CD4-positive, alpha-beta T cell treated with Interferon alpha-2 for 1 hour (primary cell): ENCODE measurements at places on chromosomes 6 and 20.

GRCh38 chr6:11392778-11393507 is 144.6 kb upstream of the TMEM170B start:
- no peak for DNase-seq

GRCh38 chr20:1555952-1556351 is 1.6 kb downstream of the SIRPD start:
- peak; percentile 57 for DNase-seq

DNA sequence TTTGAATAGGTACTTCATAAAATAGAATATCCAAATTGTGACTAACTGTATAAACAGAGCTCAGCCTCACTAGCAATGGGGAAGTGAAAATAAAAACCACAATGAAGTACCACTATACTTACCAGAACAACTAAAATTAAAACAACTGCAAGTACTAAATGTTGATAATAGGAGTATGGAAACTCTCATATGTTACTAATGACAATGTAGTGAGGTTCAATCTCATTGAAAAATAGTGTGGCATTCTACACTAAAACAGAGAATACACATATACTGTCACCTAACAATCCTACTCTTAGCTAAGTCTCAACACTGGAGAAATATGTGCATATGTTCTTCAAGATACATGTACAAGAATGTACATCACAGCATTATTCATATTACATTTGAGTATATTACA is 132.0 kb upstream of the CARMIL1 start:
- DNase-seq, result no peak

- no peak for DNase-seq
Observed at GRCh38 chr6:6542357-6542756, 46.2 kb upstream of the LY86 start.

DNA sequence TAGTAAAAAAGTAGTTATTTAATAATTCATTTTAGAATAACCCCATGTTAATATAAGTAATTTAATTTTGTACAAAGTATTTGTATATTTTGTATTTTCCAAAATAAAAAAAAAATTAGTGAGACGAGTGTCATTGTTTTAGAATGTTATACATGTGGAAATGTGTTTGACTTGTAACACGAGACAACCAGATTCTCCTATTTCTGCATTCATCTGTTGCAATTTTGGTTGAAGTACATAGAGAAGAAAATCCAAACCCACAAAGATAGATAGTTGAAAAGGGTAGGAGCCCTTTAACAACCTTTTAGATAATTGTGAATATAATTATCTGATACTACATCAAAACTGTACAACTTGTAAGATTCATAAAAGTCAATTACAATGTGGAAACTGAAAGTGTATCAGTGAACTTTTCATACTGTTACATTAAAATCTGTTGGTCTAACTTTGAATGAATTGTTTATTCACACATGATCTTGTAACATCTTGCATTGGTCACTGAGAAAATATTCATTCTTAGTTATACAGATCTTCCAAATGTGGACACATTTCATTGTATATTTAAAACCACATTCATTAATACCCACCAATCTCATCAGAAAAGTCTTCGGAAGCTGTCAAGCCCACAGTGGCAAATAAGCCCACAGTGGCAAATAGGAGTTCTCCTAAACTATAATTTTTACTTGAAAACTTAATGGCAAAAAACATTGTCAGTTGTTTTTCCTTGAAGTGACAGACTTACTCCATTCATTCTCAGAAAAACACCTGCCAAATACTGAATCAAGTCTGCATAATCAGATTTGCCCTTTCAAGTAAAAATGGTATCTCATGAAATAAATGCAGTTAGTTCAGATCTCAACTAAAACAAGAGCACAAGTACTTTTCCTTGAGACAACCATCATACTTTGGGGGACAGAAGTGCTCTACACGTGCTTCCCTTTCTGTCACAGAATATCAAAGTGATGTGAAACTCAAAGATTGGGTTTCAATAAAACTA is 52.8 kb downstream of the FKBP5 start:
- no peak for DNase-seq

DNA sequence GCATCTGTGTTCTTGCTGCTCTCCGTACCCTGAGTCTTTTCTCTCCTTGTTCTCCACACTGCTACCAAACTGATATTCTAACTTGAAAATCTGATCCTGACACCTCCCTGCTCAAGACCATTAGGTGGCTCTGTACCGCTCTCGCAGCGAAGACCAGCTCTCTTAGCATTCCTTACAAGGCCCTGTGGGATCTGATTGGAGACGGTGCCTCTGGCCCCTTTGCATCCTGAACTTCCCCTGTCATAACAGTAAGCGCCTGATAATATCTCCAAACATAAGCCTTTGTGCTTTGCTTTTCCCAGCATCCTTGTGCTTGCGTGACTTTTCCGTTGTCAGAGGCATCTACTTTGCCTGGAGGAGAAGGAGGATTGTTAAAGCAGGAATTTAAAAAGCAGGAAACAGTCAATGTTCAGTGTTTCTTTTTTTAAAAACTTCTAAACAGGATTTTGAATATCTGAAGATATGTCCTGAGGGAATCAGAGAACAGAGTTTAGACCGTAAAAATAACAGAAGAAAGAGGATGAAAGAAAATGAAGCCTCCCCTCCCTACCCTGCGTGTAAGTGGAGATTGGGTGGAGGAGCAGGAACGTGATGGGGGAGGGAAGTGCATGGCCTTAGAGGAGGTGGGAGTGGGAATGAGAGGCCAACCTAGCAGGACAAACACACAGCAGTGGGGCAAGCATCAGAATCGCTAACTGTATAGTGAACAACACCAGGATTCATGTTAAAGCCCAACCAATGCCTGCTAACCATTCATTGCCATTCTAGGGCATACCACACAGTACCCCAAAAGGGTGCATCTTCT is 89.2 kb upstream of the STMND1 start:
- no peak for DNase-seq

- DNase-seq, result peak; percentile 60
Observed at GRCh38 chr6:15063253-15063853, 182.5 kb upstream of the JARID2 start.

DNA sequence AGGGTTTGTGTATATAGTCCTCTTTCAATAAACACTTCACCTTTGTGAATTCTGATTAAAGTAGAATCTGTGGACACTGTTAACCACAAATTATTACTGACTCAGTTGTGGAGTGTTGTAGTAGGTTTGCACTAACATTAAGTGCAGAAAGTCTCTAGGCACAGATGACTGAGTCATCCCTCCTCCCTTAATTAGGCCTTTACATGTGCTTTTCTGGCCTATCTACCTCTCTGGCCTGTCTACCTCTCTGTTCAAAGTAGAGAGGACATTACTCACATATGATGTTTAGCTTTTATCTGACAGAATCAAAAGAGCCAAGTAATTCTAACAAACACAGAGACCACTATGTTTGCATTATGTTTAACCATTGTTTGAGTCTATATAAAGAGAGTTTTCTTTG is 783.0 kb downstream of the TENT5A start:
- DNase-seq, result no peak

DNA sequence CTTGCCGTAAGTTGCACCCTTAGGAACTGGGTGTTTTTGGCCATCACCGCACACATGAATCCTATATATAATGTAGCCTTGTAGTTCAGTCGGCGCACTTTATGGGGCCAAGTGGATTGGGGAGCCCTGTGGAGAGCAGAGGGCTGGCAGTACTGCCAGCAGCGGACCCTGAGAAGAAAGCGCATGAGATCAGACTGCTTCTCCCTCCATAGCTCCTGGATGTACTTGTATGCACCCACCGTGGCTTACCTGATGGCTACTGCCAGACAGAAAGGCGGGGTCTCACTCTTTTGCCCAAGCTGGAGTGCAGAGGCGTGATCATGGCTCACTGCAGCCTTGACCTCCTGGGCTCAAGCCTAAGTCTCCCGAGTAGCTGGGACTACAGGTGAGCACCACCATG is 32.8 kb upstream of the OVOL2 start:
- DNase-seq, result no peak

DNA sequence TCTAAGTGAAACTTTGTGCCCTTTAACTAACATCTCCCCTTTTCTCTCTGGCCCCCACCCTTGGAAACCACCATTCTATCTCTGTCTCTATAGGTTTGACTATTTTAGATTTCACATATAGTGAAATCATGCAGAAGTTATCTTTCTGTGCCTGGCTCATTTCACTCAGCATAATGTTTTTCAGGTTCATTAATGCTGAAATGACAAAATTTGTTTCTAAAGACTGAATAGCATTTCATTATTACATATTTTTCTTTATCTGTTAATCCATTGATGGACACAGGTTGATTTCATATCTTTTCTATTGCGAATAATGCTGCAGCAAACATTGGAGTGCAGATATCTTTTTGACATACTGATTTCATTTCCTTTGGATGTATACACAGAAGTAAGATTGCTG is 30.7 kb downstream of the MEI4 start:
- DNase-seq, result no peak

- no peak for DNase-seq
Observed at GRCh38 chr6:55174211-55175026, at the start of gene HCRTR2. TSS of gene HCRTR2 (plus strand) at chr6:55174515. CDS start at chr6:55174588, 73 bp downstream.

- DNase-seq, result no peak
Observed at GRCh38 chr6:98843271-98844243, 9.2 kb downstream of the POU3F2 start.

- DNase-seq, result peak; percentile 41
Observed at GRCh38 chr6:42378125-42378524, 73.6 kb downstream of the TRERF1 start.

GRCh38 chr6:10223841-10224240 is 191.0 kb downstream of the TFAP2A start:
- DNase-seq, result no peak

DNA sequence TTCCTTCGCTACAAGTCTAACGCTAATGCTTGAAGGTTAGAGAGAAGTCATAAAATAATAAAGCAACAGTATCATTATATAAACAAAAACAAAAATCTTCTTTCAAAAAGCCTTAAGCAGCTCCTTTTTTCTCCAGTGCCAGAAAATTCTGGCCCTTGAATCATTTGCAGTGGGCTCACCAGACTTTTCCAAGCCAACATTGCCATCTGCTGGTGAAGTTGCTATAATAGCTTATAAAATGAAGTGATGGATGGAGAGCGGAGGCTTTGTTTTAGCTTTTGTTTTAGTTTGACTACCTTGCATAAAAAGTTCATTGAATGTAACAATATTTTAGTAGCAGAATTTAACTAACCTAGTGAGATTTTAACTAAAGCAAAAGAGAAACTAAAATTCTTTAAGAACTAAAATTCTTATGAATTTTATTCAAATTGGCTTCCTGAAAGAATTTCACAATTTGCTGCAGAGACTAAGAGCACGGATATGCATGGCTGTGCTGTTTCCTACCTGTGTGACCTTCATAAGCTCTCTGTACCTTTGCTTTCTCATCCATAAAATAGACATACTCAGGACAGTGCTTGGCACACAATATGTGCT is 44.8 kb upstream of the SLC2A12 start:
- peak; percentile 73 for DNase-seq

DNA sequence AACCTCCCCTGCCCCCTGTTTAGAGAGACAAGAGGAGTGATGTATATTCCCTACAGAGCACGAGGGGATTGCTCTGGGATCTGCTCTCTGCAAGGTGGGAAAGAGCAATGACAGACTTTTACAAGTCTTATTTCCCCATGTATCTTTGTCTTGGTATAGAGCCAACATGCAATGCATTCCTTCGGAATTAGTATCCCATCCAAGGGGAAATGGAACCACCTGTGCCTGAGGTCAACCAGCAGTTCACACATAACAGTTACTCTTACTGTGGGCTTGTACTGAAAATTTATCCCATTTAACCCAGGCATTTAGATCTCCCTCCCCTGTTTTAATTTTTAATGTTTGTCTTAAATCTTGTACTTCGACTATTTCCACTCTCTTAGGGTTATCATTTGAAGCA is 250.4 kb downstream of the C6orf118 start:
- DNase-seq, result no peak

- DNase-seq, result no peak
Observed at GRCh38 chr6:83176246-83176645, 16.8 kb downstream of the PGM3 start.

GRCh38 chr6:52286798-52287432 is 2.4 kb upstream of the MCM3 start:
- peak; percentile 67 for DNase-seq

GRCh38 chr6:72657407-72658197 is 35.7 kb downstream of the KCNQ5 start:
- DNase-seq, result no peak

DNA sequence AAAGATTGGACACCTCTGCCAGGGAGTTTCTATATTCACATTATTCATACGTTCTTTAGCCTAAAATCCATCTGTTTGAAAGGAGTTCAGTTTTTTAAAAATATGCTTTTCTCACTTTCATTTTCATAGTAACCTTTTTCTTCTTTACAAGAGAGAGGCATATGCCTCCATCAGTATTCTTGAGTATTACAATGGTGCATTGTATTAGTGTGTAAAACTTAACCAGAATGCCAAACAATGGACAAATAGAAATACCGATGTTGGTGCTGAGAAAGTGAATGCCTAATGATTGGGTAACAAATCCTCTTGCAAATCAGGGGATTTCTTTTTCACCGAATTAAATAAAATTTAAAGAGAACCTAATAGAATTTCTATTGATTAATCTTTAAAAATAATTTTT is 163.2 kb upstream of the LAMA2 start:
- DNase-seq, result no peak

- no peak for DNase-seq
Observed at GRCh38 chr6:44356487-44356886, 14.0 kb downstream of the SPATS1 start.

GRCh38 chr6:36936824-36937223 is 17.7 kb upstream of the PI16 start:
- no peak for DNase-seq

GRCh38 chr6:25615471-25615870 is 36.5 kb upstream of the SCGN start:
- DNase-seq, result no peak

DNA sequence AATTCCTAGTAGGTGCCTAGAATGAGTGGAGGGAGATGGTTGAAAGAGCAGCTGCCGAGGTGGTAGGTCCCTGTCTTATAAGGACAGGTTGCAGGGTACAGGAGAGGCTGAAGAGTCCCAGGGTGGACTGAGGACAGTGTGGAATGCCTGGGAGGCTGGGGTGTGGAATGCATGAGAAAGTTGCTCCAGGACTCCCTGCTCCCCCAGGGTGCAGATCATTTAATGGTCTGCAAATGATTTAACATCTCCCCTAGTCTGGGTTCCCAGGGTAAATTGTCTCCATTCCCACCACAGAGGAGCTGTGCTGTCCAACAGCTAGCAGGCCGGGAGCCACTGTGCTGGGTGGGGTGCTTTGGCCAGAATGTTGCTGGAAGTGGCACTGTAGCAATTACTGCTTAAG is 76.0 kb downstream of the CD83 start:
- DNase-seq, result no peak

DNA sequence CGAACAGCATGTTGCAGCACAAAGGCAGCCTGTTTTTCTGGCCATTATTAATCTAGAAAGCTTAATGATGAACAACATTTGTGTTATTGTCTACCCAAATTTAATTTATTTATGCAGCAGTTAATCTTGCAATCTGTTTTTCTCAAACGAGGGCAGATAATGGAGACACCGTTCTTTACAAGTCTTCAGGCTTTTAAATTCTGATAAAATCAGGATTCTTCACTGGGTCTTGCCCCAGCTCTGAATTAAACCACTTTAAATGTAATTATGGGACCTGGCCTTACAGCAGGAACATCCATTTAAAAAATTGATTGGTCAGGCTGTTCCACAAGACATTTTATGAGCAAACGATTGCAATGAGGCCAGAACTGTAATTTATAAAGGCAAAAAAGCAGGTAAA is 26.5 kb upstream of the INSM1 start:
- no peak for DNase-seq

- no peak for DNase-seq
Observed at GRCh38 chr6:31972709-31973350, 892 bp upstream of the DXO start.
